AG04450 (cell line): ENCODE measurements at places on chromosomes 1 and 21. TPM values are rescaled to one million over a fixed set of nuclear protein-coding genes. Genes with fewer than 3 reads are reported as not detected.

Gene S100A2
- 3.9 and 5.2 TPM in 2 replicates for polyA plus RNA-seq

Gene WDR64
- not detected in 2 replicates for polyA plus RNA-seq

Gene DIO1
- polyA plus RNA-seq: not detected in 2 replicates

Gene SLC44A3
- 3.2 and 3.4 TPM in 2 replicates for polyA plus RNA-seq
